Adrenal gland (tissue), 19 donors: ENCODE measurements at places on chromosomes 1 and 21. TPM values are rescaled to one million over a fixed set of nuclear protein-coding genes. Genes with fewer than 3 reads are reported as not detected.

- H3K4me3 ChIP-seq, result no peak overlapping the region
- H3K27ac ChIP-seq, result no peak overlapping the region
- H3K27me3 ChIP-seq, result no peaks in the 10 kb centered on the region
- no peaks in the 10 kb centered on the region for H3K36me3 ChIP-seq
- DNase-seq, result no peak
Measured at GRCh38 chr1:167922611-167923074, 8.7 kb upstream of the ADCY10 start.

DNA sequence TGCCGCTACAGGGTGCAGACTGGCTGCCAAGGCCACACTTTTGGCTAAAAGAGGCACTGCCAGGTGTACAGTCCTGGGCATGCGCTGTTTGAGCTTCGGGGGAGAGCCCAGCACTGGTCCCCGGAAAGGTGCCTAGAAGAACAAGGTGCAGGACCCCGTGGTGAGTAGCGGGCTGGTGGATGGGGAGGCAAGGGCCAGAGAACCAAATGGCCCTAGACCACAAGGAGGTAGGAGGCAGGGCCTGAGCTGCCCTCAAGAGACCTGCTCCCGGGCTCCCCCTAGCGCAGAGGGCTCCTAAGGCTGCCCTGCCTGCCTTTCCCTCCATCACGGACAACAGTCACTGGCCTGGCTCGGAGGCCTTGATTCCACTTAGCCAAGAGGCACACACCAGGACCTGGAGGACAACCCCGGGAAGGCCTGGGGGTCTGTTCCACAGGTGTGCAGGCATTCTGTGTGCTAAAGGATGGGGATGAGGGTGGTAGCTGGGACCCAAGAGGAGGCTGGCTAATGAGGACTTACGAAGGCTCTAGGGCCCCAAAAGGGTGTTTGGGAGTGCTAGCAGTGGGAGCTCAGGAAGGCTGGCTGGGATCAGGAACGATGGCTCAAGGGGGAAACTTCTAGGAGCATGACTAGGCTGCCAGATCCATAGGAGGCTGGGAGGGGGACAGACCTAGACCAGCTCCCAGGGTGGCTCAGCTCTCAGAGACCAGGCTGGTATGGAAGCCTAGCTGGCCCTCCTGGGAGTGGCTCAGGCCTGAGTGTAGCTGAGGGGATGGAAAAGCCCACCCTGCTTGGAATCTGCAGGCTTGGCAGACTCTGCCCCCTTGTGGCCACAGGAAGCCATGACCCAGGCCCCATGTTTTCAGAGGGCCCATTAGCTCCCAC is 742 bp downstream of the ARTN start:
- no peak overlapping the region for H3K27ac ChIP-seq
- no peaks in the 10 kb centered on the region for H3K36me3 ChIP-seq
- H3K27me3 ChIP-seq, result no peaks in the 10 kb centered on the region
- H3K4me3 ChIP-seq, result peak overlapping the region; percentile 35
- H3K4me1 ChIP-seq, result peaks cover 15% of the 10 kb centered on the region

GRCh38 chr1:94595658-94596057 is 54.1 kb upstream of the F3 start:
- H3K4me3 ChIP-seq, result no peak overlapping the region
- H3K4me1 ChIP-seq, result peaks cover 25% of the 10 kb centered on the region
- H3K27me3 ChIP-seq, result no peaks in the 10 kb centered on the region

SPRR2A gene
- not detected for total RNA-seq

GRCh38 chr1:24857507-24858133 is 72.5 kb downstream of the RUNX3 start:
- no peaks in the 10 kb centered on the region for H3K4me1 ChIP-seq
- no peaks in the 10 kb centered on the region for H3K36me3 ChIP-seq
- H3K4me3 ChIP-seq, result no peak overlapping the region
- H3K27ac ChIP-seq, result no peak overlapping the region
- H3K27me3 ChIP-seq, result no peaks in the 10 kb centered on the region

DNA sequence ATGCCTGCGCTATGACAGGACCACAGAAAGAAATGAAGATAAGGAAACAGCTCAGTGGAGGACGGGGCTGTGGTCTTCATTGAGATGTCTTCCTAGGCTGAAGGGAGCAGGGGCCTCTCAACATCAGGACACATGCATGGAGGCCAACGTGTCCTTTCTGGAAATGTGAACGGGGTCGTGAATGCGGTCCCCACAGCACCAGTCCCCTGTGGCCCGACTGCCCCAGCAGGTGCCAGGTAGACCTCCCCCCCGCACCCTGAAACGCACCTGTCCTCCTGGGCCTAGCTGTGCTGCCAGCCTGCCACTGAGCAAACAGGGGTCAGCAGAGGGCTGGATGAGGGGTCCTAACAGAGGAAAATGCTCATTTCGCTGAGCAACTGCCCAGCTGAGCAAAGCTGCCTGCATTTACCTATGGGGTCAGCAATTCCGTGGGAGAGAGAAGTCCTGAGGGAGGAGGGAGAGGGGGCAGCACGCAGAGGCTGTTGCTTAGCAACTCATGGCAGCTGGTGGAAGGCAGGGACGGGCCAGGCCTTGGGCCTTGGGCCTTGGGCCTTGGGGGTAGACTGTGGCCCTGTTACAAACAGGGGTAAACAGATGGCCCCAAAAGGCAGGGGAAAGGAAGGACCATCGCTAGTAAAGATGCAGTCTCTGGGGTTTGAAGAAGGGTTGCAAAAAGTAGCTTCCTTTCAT is 77.4 kb downstream of the NPHP4 start:
- H3K4me3 ChIP-seq, result no peak overlapping the region
- no peaks in the 10 kb centered on the region for H3K4me1 ChIP-seq
- H3K36me3 ChIP-seq, result no peaks in the 10 kb centered on the region

- H3K4me1 ChIP-seq, result peaks cover 8% of the 10 kb centered on the region
- H3K36me3 ChIP-seq, result no peaks in the 10 kb centered on the region
- no peaks in the 10 kb centered on the region for H3K27me3 ChIP-seq
- H3K27ac ChIP-seq, result no peak overlapping the region
Measured at GRCh38 chr21:44855572-44855971, 17.9 kb downstream of the PTTG1IP start.

CYP4Z1 gene
- total RNA-seq, result 0.23 TPM

DNA sequence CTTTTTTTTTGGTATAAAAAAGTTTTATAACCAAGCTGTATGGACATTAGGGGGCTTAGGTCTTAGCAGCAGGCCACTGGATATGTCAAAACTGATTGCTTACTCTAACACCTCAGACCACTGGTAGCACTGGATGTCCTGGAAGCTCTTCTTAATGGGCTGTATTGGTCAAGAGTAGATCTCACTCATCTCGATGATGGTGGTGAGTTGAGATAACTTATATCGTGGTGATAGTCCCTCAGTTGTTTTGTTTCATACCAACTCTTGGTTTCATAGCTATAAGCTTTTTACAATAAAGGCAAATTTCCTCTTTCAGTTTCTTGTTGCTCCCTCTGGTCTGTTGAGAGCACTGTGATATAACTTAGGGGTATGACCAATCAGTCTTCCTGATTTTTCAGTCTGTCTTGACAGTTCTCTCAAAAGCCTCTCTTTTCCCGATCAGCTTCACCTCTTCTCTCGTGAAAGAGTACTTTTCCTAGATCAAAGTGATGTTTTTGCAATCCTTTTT is 9.7 kb upstream of the AGO1 start:
- no peak overlapping the region for H3K4me3 ChIP-seq
- H3K4me1 ChIP-seq, result no peaks in the 10 kb centered on the region
- no peak overlapping the region for H3K27ac ChIP-seq
- H3K27me3 ChIP-seq, result no peaks in the 10 kb centered on the region
- DNase-seq, result no peak
- H3K36me3 ChIP-seq, result no peaks in the 10 kb centered on the region

DNA sequence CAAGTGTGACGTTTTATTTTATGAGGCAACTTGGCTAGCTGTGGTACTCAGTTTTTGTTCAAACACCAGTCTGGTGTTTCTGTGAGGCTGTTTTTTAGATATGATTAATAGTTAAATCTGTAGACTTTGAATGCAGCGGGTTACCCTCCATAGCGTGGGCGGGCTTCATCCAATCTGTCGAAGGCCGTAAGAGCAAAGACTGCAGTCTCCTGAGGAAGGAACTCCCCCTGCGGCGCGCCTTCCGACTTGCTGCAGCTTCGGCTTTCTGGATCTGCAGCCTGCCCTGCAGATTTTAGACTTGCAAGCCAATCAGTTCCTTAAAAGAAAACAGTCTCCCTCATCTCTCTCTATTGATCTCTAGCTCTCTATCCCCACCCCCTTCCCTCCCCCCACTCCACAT is 4.2 kb upstream of the ZNF496 start:
- H3K27me3 ChIP-seq, result no peaks in the 10 kb centered on the region
- peaks cover 14% of the 10 kb centered on the region for H3K4me1 ChIP-seq
- no peak overlapping the region for H3K4me3 ChIP-seq
- H3K27ac ChIP-seq, result no peak overlapping the region
- DNase-seq, result no peak

GOLT1A gene
- total RNA-seq, result not detected

DNA sequence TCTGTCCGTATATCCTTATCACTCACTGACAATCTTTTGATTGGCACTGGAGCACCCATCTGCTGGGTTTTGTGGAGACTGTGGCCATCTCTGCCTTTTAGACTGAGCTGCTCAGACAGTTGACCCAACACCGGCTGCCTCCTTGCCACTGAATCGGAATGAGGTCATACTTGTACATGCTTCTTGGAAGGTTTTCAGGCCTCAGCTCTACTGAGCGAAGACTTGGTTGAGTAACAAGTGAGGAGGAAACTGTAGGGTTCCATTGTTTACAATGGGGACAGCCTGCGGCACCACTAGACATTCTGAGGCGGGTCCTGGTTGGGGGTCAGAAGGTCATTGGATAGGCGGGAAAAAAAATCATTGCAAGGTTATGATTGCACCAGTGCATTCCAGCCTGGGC is 320.3 kb downstream of the KIF26B start:
- no peaks in the 10 kb centered on the region for H3K27me3 ChIP-seq
- no peak overlapping the region for H3K4me3 ChIP-seq
- H3K4me1 ChIP-seq, result no peaks in the 10 kb centered on the region
- no peaks in the 10 kb centered on the region for H3K36me3 ChIP-seq
- H3K27ac ChIP-seq, result no peak overlapping the region
- DNase-seq, result no peak

FAM43B gene
- 36.3 TPM for total RNA-seq

CASQ1 gene
- not detected for total RNA-seq

GRCh38 chr1:209397371-209397770 is 186.1 kb upstream of the CAMK1G start:
- no peaks in the 10 kb centered on the region for H3K4me1 ChIP-seq
- no peak for DNase-seq
- no peaks in the 10 kb centered on the region for H3K27me3 ChIP-seq
- no peaks in the 10 kb centered on the region for H3K36me3 ChIP-seq
- no peak overlapping the region for H3K27ac ChIP-seq
- H3K4me3 ChIP-seq, result no peak overlapping the region

DNA sequence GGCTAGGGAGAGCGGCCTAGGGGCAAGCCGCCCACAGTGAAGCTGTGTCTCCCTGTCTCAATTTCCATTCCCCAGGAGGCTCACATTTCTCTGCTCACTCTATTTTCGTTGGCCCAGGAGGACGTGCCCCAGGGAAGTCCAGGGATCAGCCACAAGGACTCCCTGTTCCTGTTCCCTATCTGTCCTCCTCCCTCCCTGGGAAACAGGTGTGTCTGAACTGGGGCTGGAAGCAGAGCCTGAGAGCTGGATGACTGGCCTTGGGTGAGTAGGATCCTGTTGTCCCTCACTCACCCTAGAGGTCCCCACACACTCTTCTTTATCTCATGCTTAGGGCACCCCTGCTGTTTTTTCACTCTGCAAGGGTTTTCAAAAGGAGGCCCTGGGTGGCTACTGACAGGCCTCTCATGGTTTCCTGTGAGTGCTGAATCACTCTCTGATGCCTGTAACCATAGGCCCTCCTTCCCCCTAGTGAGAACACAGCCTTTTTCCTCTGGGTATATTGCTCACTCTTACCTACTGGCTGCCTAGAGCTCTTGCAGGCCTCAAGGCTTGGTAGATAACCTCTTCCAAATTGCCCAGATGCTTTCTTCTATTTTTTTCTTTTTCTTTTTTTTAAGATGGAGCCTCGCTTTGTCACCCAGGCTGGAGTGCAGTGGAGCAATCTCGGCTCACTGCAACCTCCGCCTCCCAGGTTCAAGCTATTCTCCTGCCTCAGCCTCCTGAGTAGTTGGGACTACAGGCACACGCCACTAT is 3.3 kb upstream of the UTP11 start:
- peaks cover 14% of the 10 kb centered on the region for H3K4me1 ChIP-seq
- H3K36me3 ChIP-seq, result no peaks in the 10 kb centered on the region
- no peak overlapping the region for H3K27ac ChIP-seq
- no peak overlapping the region for H3K4me3 ChIP-seq
- H3K27me3 ChIP-seq, result no peaks in the 10 kb centered on the region

DNA sequence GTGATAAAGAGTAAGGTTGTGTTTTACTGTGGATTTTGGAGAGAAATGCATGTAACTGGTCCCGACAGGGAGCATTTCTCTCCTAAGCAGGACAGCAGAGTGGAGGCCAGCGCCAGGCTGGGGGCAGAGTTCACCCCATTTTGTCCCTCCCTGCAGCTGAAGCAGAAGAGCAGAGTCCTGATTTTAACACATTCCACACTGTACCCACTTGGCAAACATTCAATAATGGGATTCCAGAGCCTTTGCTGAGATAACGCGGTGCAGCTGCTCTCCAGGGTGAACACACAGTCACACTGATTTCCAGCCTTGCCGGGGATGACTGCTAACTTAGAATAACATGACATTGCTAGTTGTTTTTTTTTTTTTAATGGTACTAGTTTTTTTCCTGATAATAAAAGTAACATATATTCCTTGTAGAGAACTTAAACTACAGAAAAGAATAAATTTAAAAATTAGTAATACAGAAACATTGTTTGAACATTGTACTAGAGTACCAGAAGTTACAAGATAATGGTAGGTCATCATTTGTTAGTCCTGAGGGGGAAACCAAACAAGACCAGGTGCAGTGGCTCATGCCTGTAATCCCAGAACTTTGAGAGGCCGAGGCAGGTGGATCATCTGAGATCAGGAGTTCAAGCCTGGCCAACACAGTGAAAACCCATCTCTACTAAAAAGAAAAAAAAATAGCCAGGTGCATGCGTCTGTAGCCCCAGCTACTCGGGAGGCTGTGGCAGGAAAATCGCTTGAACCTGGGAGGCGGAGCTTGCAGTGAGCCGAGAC is 77.2 kb downstream of the SCCPDH start:
- no peak overlapping the region for H3K27ac ChIP-seq
- H3K36me3 ChIP-seq, result no peaks in the 10 kb centered on the region
- H3K4me1 ChIP-seq, result no peaks in the 10 kb centered on the region
- H3K4me3 ChIP-seq, result no peak overlapping the region

NDC1 gene
- total RNA-seq, result 8.2 TPM

MX2 gene
- total RNA-seq, result 31.3 TPM

LAX1 gene
- not detected for total RNA-seq

OSCP1 gene
- total RNA-seq, result 9.4 TPM

DNA sequence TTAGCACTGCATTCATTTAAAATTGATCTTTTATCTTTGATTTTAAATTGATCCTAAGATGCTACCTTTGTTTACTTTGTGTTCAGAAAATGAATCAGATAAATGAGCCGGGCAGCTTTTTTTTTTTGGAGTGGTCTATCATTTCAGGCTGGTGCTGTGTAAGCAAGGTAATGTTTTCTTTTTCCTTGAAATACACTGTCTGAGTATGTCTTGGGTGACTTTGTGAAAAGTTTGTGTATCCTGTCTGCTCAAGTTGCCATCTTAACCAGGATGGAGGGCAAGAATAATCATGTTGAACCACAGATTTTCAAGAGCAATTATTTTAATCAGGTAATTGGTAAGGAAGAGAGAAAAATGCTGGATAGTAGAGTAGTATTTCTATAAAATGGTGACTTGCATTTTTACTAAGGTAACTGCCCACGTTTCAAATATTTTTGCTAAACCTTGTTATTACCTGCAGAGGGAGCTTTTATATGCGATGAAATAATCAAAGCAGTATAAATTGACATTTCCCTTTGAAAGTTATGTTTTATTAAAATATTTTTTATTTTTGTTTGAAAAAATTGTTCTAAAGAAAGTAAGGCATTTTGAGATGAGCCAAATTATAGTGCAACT is 11.1 kb downstream of the ADGRL2 start:
- H3K36me3 ChIP-seq, result no peaks in the 10 kb centered on the region
- no peaks in the 10 kb centered on the region for H3K27me3 ChIP-seq
- no peak overlapping the region for H3K4me3 ChIP-seq
- peaks cover 14% of the 10 kb centered on the region for H3K4me1 ChIP-seq
- H3K27ac ChIP-seq, result no peak overlapping the region
